NCI-H187 treated with DMSO at 0.1 percent for 48 hours (cell line): ENCODE measurements at places on chromosomes 6 and 20.

- DNase-seq = no peak
Observed at GRCh38 chr6:21996425-21997118, 300.3 kb downstream of the PRL start.

- DNase-seq = no peak
Observed at GRCh38 chr6:151497905-151498304, 4.1 kb downstream of the CCDC170 start.

- DNase-seq = no peak
Observed at GRCh38 chr20:25296094-25297093, 48.5 kb downstream of the PYGB start.

DNA sequence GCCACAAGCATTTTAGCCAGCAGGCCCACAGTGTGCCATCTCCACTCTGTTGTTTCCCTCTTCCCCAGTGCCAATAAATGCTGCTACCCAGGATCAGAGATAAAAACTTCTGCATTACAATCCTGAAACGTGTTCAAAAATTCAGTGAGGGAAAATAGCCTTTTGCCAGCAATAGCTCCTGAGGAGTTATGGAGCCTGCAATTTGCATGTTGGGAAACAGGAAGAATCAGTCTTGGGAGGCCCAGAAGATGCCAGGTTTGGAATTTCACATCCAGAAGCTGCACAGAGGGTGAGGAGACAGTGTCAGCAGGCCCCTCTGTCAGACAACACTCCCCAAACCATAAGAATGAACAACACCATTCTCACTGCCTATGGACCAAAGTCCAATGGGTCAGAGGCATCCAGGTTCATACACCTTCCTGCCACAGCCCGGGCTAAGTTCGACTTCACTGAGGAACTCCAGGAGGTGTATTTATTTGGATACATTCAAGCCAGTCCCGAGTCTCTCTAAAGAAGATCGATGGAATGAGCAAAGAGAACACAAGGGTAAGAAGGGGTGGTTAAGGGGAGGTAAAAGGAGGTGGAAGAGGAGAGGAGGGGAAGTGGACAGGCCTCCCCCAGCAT lies 20.8 kb downstream of the RRBP1 start:
- no peak for DNase-seq

DNA sequence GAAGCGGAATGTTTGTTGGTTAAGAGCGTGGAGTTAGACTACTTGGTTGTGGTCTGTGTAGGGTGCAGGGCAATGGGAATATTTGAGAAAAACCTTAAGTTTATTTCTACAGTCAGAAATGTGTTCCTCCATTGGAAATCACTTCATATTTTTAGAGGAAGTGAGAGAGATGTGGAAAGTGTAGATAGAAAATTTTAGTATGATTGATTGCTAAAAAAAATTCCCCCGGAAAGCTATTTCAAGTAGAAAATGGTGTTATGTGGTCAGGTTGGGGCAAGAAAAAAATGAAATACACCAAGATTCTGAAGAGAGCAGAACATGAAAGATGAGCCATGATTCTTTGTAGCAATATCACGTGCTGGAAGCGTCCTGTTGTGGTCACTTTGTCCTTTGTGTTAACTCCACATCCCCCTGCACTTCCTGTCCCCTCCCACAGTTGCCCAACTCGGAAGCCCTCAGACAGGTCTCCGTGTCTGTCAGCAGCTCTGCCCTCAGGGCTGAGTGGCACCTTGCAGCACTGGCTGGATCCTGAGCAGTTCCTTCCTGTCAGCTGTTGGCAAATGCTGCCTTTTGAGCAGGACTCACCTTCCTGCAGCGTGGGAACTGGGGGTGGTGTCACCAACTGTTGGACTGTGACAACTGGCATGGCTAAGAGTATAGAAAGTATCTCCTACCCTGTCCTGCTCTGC lies 137.5 kb upstream of the SLC24A3 start:
- DNase-seq = no peak

DNA sequence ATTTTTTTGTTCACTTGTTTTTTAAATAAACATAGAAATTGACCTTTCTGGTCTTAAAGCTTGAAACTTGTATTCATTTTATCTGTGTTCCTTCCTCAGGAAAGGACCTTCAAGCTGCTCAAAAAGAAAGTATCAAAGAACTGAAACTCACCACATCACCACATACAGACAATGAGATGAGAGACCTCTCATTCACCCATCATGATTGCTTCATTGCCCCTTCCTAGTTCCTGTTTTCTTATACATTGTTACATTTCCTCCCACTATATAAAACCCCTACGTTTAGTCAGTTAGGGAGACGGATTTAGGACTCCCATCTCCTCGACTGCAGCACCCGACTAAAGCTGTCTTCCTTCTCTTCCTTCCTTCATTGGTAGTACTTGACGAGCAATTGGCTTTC lies 180.5 kb upstream of the OPRM1 start:
- DNase-seq = no peak

GRCh38 chr6:125789576-125790357 lies 993 bp upstream of the NCOA7 start:
- DNase-seq = peak; percentile 55

GRCh38 chr6:26475823-26476729 lies 18.3 kb downstream of the BTN2A1 start:
- DNase-seq = no peak

GRCh38 chr20:36305602-36306551 lies at the start of gene DLGAP4:
Gene DLGAP4, plus strand, starts transcription at chr20:36306339. Its CDS starts 125,379 bp downstream, at chr20:36431718.
- no peak for DNase-seq

DNA sequence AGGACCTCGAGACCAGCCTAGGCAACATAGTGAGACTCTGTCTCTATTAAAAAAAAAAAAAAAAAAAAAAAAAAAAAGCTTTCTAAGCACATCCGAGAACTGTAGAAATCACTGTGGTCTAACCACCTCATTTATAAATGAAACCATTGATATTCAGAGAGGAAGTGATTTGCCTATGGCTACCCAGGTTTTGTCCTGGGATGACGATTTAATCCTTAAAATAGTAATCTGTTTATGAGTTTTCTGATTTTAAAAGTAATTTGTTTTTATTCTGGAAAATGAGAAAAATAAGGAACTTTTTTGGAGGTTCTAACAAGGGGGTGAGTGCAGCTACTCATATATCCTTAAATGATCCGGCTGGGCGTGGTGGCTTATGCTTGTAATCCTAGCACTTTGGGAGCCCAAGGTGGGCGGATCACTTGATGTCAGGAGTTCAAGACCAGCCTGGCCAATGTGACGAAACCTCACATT lies 6.5 kb upstream of the BTN3A2 start:
- no peak for DNase-seq

DNA sequence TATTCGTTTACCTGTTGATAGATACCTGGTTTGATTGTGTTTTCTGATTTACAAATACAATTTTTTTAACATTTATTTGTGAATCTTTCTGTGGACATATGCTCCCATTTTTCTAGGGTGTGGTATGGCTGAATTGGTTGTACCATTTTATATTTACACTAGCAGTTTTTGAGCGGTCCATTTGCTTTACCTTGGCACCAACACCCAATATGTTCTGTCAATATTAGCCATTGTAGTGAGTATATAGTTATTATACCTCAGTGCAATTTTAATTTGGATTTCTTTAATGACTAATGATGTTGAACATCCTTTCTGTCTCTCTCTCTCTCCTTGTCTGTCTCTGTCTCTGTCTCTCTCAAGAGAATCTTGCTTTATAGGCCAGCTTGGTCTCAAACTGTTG lies 278.5 kb downstream of the CDKAL1 start:
- no peak for DNase-seq

DNA sequence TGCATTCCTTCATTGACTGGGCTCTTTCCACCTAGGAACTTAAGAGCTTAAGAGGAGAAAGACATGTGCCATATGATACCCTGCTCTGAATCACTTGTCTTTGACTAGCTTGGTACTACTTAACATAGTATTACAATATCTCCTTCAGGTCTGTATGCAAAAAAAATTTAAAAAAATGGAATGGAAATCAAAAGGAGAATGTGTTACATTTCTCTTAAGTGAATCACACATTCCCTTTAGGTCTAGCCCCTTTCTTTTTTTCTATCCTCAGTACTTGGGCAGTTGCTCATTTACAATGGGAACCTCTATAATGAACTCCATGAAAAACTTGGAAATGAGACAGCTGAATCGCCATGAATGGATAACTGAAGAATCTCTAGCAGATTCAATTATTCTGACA lies 53.8 kb downstream of the SLC35F1 start:
- no peak for DNase-seq

DNA sequence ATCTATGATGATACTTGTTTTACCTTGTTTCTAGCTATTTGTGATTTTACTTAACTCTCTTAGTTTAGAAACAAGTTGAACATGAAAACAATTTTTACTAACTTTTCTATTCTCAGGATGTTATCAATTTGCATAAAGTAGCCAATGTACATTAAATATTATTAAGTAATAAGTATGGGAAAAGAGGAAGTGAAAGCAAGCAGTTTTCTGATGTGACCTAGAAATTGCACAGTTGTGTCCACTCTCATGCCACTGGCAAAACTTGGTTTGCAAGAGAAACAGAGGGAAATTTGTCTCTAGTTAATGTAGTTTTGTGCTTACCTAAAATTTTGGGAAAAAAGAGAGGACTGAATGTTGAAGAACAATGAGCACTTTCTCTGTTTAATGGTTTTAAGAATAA lies 19.2 kb upstream of the TSPYL1 start:
- DNase-seq = no peak

GRCh38 chr20:49701241-49701790 lies 12.4 kb downstream of the B4GALT5 start:
- DNase-seq = no peak

DNA sequence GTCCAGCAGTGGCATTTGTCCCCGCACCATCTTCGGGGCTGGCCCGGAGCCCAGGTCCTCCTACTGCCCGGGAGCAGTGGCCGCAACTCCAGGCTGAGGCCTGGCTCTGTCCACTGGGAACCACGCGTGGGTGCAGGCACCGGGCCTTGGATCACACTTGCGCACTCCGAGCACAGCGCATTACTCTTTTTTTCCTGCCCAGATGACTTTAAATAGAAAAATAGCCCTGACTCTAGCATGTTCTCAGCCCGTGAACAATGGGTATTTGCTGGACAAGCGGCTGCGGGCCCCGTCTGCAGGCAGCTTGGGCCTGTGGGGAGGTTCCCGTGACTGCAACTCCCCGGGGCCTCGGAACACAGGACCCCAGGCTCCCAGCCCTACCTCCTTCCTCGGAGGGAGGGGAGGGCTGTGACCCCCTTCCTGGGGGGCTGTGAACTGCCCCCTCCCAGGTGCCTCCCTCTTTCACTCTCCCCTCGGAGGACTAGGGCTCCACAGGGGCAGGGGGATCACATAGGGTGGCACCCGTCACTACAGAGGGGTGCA lies 162.2 kb downstream of the TBXT start:
- DNase-seq = no peak

- DNase-seq = peak; percentile 82
Observed at GRCh38 chr6:27145731-27146455, 101.6 kb upstream of the PRSS16 start.

- no peak for DNase-seq
Observed at GRCh38 chr6:56556751-56557540, 85.7 kb downstream of the DST start.

- DNase-seq = no peak
Observed at GRCh38 chr20:63189846-63190559, 25.9 kb downstream of the YTHDF1 start.

DNA sequence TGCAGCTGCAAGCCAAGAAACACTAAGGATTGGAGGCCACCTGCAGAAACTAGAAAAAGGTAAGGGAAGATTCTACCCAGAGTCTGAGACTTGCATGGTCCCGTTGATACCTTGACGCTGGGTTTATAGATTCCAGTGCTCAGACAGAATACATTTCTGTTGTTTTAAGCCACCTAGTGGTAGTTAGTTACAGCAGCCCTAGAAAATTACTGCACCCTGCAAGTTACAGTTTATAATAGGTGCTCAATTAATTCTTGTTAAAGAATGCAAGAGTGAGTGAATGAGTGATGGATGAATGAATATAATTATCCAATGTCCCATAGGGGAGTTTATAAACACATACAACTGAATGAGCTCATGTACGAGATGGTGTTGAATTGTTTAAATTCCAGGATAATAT lies 453.1 kb upstream of the SLC35B3 start:
- no peak for DNase-seq

DNA sequence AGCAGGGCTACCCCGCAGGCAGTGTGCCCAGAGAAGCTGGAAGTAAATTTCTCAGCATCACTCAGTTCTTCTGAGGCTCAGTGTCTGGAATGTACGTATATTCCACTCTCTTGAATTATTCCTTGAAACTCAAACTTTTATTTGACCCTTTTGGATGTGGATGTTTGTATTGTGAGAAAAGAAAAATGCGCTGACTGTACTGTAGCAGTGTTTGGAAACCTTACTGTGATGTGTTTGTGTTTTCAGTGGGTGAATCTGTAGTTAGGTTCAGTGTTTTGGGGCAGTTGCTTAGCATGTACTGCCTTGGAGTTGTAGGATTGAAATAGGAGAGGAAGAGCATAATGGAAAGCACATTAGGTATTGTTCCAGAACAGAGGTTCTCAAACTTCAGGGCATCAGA lies 13.5 kb downstream of the TIAM2 start:
- DNase-seq = no peak

DNA sequence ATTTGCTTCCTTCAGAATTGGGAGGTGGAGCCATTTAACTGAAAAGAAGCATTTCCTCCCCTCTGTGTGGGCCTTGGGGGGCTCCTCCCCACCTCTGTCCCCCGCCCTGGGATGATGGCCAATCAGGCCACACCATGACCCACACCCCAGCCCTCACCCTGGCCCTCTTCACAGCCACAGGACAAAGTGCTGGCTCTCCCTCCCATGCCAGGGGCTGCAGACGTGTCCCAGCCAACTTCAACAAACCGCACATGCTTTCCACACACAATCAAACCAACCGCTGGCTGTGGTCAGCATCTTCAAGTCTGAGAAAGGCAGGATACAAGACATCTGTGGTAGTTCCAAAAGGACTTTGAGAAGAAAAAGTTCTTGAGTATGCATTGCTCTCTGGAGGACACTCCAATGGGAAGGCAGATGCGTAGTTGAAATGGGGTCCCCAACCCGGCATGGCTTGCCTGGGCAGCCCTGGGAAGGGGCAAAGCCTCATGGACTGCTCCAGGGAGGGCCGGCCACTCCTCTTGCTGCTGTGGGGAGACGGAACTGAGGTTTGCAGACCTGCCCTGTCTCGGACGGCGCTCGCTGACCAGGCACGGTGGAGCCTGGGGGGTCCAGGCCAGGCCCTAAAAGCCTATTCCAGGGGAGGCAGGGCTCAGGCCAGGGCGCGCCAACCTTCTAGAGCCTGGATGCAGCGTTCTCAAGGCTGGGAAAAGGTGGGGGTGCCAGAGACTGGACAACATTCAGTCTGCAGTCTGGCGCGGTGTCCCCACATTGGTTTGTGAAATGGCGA lies 12.2 kb downstream of the TTLL2 start:
- no peak for DNase-seq

DNA sequence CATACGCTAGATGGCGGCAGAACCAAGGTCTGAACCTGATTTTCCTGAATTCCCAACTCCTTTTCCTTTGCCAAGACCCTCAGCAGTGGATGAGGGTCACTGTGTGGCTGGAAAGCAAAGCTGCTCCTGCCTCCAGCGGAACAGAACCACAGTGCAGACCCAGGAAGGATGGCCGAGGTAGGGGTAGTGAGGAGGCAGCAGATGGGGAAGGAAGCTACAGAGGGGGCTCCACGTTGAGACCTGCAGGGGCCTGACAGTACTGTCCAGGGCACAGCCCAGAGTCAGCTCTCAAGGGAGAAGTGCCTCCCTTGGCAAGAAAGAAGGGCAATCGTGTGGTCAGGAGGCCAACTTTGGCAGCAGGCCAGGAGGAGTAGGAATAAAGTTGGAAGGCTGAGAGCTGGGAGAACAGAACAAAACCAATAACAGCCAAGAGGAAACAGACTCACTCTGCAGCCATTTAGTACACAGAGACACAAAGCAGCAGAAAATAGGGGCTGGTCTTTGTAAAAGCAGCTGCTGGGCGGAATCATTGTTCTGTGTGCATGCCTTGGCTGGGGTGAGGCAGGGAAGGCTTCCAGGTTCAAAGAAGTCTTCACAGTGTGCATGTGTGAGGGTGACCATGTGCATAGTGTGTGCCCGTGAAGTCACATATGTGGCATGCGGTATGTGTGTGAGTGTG lies 3.1 kb downstream of the GABRR2 start:
- DNase-seq = no peak
